ENCODE measurements at places on chromosomes 1 and 21.

GRCh38 chr1:225666495-225666894 lies 13.6 kb upstream of the ENAH start:
- no peak for DNase-seq

DNA sequence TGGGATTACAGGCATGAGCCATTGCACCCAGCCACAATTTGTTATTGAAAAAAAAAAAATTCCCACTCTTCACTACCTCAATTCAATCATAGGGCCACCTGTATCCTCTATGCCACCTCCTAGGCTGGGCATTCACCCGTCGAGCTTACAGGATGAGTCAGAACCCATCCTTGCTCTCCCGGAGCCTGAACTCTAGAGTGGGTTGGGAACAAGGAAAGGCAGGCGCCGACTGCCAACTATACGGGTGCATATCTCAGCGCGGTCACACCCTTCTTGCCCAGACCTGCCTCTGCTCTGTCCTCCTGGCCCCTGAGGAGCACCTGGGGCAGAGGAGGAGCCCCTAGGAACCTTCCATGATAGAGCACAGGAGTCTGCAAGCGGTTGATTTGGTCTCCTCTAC lies 21.4 kb upstream of the LBR start:
- DNase-seq, result no peak

DNA sequence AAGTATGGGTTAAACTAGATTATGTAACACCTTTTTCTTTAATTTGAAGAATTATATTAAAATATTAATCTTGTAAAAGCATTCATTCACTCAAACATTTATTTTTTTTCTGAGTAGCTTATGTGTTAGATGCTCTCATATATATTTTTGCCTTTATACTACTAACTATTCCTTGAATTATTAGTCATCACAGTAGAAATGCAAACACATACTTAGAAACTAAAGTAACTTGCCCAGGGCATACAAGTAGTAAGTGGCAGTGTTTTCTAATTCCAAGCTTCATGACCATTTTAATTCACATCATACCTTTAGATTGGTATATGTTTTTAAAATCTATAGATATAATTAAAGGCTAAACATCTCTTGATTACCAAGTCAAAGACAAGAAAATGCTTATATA lies 1271.0 kb downstream of the BRINP3 start:
- no peak for DNase-seq

DNA sequence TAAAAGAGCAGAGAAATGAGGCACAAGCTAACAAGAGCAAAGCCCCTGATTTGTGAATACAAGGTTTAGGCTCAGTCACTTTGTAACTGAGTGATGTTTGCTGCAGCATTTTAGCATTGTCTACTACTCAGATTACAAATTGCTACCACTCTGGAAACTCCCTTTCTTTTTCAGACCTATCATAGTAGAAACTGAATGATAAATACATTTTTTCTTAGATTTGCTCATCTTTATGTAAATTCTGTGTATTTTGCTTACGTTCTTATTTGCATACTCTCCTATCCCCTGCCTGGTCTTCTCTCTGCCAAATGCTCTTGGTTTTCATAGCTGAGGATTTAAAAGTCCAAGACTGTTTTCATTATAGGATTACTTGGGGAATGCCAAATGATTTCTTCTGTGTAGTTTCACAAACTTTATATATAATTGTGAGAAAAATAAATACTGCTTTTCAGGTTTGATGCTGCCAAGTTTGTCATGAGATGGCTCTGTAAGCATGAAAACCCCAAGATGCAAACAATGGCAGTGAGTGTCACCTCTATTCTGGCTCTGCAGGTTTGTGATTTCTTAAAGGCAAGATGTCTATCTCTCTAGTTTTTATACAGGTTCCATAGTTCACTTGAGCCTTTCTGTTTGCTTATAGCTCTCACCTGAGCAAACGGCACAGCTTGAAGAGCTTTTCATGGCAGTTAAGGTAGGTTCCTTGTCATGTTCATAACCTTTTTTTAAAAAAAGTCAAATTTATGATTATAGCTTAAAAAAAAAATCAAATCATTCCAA lies 24.7 kb downstream of the ZYG11A start:
- DNase-seq, result no peak

GRCh38 chr1:199173356-199173755 lies 534.5 kb downstream of the PTPRC start:
- no peak for DNase-seq

- no peak for DNase-seq
These were observed 119.0 kb upstream of the UBE2U start for GRCh38 chr1:64084451-64084850.

GRCh38 chr1:56551691-56552090 lies 27.7 kb downstream of the PLPP3 start:
- DNase-seq, result no peak

GRCh38 chr1:30321996-30322858 lies 401.2 kb downstream of the MATN1 start:
- DNase-seq, result no peak

- DNase-seq, result no peak
These were observed 7.5 kb upstream of the SOX13 start for GRCh38 chr1:204065174-204065985.

DNA sequence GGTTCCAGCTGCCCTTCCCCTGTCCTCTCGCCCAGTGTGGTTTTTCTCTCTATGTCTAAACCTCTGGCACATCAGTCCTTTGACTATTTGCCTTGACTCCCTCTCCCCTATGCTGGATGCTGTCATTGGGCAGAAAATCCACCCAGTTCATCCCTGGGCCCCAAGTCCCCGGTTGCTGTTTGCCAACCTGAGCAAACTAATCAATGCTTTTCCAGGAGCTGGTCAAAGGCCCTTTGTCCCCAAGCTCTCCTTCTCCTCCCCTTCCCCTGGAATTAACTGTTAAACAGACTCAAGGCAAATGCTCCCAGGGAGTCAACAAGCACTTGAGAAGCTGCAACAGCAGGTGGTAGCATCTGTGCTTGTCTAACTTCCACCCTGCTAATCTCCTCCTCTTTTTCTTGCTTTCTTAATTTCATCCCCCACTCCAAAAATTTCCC lies 102.7 kb downstream of the LMX1A start:
- peak; percentile 40 for DNase-seq

- no peak for DNase-seq
These were observed 4.6 kb downstream of the MATN1 start for GRCh38 chr1:30718636-30719405.

- DNase-seq, result no peak
These were observed 62.7 kb downstream of the CAMK2N1 start for GRCh38 chr1:20423169-20423795.

GRCh38 chr1:206992790-206993189 lies 22.5 kb upstream of the FCAMR start:
- no peak for DNase-seq

DNA sequence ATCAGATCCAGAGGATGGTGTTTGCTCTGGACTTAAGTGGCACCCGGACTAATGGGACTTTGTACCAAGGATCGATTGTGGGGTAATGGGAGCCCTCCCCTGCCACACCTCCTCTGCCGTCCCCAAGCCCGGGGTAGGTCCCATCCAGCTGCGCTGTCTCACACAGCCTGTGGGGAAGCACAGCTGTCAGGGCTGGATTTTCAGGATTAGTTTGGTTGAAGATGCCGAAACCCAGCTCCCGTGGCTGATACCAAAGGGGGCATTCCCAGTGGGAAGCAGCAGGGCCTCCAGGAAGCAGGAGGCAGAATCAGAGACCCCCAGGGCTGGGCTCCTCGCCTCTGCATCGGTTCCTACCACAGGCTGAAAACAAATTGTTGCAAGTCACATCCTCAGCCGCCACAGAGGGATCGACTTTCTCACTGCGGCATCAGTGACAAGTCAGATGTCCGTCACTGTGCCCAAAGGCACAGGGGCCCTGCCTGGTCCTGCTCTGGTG lies 59.7 kb downstream of the MATN1 start:
- DNase-seq, result no peak

DNA sequence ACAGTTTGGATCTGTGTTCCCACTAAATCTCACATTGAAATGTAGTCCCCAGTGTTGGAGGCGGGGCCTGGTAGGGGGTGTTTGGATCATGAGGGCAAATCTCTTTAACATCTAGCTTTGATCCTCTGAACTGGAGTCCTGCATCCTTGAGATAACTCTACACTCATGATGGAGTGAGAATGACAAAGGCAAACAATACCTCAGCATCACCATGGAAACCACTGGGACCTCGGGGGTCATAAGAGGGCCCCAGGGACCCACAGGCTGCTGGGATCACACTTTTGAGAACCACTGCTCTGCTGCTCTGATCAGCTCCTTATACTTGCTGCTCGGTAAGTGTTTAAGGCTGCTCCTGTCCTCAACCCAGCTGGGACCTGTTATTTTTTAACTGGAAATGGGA lies 13.4 kb upstream of the OBSCN start:
- no peak for DNase-seq

- DNase-seq, result no peak
These were observed 111.4 kb downstream of the DHRS3 start for GRCh38 chr1:12506281-12507280.

GRCh38 chr1:193520472-193520871 lies 334.1 kb upstream of the B3GALT2 start:
- DNase-seq, result peak; percentile 17

Data from NCI-H2171 (cell line).